NCI-H82 (cell line): ENCODE measurements at places on chromosomes 5 and 9.

GRCh38 chr5:143261748-143262392, 141.6 kb downstream of the NR3C1 start:
- no peak for DNase-seq

DNA sequence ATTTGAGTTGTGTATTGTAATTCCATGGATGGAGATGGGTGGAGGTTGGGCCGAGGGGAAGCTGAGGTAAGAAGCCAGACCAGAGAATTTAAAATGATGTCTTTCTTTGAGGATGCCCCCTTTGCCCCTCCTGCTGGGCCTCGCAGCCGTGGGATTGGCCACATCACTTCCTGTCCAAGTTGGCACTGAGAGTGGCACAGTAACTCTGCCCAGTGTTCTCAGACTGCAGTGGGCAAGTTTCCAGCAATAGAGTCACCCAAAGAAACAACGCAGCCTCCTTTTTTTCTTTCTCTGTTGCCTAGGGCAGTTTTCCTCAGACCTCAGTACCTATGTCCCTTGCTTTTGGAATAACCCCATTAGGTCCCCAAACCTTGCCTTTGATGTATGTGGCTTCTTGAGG, 306.6 kb upstream of the DMRT1 start:
- DNase-seq: no peak

DNA sequence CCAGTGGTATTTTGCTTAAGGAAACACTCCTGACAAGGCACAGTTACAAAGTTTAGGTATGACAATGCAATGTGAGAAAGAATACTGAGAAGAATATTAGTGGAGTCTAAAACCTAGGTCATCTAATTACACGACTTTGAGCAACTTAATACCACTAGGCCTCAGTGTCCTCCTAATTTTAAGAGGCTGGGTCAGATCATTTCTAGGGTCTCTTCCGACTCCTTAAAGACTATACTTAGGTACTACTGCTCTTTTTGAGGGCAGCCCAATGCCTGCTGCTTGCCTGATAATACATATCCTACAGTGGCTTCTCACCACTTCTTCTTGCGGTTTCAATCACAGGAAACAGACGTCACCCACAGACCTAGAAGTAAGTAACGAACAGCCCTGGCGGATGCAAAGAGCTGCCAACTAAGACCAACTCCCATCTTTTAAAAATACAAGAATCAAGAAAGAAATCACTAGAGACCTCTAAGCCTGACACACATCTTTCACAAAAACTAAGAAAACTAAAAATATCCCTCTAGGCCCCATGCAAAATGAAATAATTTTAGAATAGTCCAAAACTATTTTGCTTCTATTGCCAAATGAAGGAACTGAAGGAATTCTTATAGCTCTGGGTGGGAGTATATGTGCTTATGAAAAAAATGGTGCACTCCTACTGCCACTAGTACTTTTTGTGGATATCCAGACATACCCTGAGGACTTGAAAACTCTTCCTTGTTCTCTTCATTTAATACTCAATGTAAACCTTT, 13.1 kb downstream of the DIAPH1 start:
- no peak for DNase-seq

DNA sequence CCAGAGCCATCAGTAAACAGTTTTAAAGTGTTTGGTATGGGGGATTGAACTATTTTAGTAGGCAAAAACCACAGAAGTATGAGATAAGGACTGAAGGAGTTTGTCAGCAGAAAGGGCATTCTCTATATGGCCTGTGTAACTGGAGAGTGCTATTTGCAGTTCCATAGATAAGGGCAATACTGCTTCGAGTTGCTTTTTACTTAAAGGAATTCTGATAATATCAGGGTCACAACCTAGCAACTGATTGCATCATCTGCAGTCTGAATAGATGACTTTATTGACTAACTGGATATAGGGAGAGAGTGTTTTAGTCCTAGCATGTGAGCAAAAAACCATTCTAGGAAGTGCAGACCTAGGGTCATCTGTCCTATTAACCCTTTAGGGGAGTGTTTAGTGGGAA, 645.2 kb upstream of the PTPRD start:
- no peak for DNase-seq

- DNase-seq: no peak
Observed at GRCh38 chr9:34451135-34451534, 7.2 kb downstream of the FAM219A start.

GRCh38 chr5:165783024-165783423, 2277.6 kb downstream of the MAT2B start:
- DNase-seq: no peak

GRCh38 chr9:132997591-132997990, 19.1 kb downstream of the GFI1B start:
- no peak for DNase-seq

GRCh38 chr9:122057211-122057610, 35.9 kb downstream of the TTLL11 start:
- DNase-seq: no peak

- DNase-seq: no peak
Observed at GRCh38 chr5:91535499-91535898, 152.4 kb upstream of the ARRDC3 start.

DNA sequence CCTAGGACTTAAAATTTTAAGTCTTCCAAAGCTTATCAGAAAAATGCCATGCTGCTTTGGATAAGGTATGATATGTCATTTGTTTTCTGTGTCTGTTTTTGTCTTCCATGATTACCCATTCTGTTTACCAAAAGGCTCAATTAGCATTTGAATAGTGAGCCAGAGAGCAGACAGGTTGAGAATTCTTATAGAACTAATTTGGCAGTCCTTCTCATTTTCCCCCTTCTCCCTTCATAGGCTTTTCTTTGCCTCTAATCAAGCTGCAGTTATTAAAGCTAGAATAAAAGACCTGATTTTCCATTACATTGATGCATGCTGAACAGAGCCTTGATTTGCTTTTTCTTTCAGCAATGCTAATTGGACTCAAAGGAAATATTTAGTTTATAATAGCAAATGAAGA, 993.0 kb downstream of the MAT2B start:
- DNase-seq: peak; percentile 31

DNA sequence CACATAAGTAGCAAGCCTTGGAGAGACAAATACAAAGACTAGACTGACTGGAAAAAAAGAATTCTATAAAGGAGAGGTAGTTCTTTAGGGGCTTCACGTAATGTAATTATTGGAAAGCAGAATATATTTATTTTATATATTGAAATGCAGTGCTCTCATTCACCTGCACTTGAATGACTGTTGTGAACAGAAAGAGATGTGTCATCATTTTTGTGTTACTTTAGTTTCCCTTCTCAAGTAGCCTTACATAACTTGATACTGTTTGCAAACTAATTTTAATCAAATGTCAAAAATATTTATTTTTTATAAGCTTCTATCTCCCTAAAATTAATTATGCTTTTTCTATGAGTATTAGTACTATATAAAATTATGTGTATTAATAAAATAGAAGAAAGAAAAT, 691.1 kb upstream of the FTMT start:
- no peak for DNase-seq

GRCh38 chr9:93246111-93246510, 62.2 kb downstream of the WNK2 start:
- no peak for DNase-seq

GRCh38 chr9:32603914-32604852, 31.2 kb upstream of the NDUFB6 start:
- peak; percentile 69 for DNase-seq

GRCh38 chr9:14985419-14985818, 75.2 kb upstream of the FREM1 start:
- DNase-seq: no peak

DNA sequence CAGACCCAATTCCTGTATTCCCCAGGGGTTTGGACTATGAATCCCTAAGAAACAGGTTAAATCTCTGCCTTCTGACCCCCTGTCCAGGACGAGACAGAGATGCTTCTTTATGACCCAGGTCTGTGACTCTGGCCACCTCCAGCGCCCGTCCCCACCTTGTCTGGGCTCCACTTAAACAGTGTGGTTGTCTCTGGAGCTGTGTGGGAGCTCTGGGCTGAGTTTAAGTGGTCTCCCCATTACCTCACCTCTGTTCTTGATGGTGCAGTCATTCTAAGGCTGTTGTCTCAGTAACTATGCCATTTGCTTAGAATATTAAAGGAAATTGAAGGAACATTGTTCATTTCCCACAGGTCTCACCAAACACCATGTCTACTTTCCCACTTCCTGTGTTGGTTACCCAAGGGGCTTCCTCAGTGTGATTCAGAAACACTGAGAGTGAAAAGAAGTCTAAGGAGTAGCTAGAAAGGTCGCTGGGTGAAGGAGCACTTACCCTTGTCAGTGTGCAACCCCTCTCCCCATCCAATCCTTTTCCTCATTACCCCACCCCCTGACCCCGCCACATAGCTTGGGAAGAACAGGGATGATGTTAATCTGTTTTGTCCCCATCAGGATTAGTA, 127.8 kb upstream of the CKMT2 start:
- no peak for DNase-seq

DNA sequence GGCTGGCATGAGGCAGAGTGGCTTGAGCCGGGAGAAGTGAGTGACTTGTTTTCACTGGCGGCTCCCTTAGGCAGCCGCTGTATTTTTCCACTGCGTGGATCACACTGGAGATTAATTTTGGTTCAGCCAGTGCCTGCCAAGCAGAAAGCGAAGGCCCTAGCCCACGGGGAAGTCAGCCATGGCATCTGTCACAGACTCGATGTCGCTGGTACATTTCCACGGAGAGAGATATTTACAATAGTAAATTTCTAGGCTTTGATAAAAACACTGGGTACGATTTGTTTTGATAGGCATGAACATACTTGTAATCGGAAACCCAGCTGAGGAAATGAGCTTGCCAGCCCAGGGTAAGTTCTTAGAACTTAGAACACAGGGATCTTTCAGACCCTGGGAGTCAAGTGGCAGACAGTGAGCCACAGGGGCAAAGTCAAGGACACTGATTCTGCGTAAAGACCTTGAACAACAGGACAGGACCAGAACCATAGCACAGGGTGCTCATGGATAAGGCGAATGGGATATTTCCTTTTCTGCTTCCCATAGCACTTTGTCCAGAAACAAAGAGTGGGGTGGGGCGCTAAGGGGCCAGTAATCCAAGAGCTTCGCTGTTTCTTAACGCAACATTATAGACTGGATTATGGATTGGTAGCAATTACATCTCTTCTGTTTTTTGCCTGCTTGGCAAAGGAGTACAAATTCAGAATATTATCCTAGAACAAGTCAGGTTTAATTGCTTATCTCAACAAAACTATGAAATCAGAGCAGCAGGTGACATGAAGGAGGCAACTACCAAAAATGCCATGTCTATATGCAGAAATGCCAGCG, 4.5 kb downstream of the DUSP1 start:
- DNase-seq: peak; percentile 12
